ENCODE measurements at places on chromosomes 4 and X.
A peak's percentile ranks its signal among the peaks of the same experiment; 100 is the strongest.

DNA sequence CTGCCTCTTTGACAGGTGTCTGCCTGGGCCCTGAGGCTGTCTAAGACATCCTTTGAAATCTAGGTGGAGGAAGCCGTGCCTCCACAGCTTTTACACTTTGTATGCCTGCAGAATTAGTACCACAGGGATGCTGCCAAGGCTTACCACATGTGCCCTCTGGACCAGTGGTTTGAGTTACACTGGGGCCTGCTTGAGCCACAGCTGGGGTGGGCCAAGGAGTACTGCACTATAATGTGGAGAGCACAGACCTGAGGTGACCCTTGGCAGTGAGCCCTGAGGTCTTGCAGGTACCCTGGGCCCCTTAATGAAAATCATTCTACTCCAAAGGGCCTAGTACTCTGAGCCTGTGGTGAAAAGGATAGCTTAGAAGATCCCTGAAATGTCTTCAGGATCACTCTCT, 27.2 kb upstream of the IRS4 start:
- DNase-seq = no peak

DNA sequence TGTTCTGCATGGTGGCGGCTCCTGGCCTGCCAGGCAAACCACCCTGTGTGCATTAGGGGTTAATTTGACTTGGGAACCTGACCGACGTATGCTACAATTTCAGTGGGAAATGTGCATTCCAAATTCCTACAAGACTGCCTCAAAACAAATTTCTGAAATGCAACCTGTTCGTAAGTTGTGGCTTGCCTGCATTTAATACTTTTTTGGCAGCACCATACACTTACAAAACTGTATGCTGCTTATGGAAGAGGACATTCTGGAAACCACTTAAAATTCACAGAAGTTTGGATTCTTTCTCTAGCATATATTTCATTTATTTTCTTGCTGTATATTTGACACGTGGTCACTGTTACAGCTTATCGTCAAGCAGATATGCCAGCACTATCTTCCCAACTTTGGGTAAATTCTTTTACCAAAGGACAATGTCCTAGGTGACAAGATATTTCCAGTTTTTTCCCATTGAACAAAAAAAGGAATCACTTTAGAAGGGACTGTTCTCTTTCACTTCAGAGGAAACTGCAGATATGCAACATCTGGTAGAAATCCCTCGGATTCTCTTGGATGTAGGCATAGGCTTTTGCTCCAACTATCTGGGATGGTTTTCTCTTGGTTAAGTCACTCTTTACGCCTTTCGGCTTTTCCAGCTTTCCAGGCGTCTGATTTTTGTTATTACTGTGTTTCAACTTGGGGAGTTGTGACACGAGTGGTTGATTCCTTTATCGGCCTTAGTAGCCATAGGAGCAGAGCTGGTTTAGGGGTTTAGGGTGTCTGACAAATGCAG, 9.7 kb upstream of the TENM3 start:
- no peak for DNase-seq

- DNase-seq = no peak
These were observed 1.9 kb upstream of the ZNF41 start for GRCh38 chrX:47484885-47485284.

- DNase-seq = no peak
These were observed 8.9 kb downstream of the ADD1 start for GRCh38 chr4:2852481-2852921.

GRCh38 chrX:118698516-118699170, 28.8 kb upstream of the IL13RA1 start:
- DNase-seq = peak; percentile 39

DNA sequence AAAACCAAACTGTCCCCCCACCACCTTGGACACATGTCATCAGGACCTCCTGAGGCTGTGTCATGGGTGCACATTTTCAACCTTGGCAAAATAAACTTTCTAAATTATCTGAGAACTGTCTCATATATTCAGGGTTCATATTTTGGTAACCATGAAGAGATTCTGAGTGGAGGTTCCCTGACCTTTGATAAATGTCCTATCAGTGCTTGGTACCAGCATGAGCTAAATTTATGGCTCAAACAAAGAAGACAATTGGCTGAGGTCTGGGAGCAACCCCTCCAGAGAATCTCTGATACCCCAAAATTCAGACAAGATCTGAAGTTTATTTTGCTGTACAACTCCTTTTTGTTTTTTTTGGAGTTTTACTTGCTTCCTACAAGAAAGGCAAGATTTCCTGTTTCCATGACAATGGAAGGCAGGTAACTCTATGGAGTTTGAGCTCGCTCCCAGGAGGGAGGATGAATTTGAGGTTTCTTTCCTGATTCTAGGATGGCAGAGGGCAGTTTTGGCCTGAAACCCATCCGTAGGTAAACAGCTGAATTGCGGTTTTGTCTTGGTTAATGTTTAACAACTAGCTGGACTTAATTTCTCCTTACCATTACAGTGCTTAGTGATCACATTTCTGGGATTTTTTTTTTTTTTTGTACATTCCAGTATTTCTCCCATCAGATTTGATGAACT, 14.5 kb downstream of the UGT2B15 start:
- DNase-seq = no peak

- no peak for DNase-seq
These were observed 31.8 kb downstream of the SERTM2 start for GRCh38 chrX:111543212-111543741.

GRCh38 chr4:14928035-14928434, 74.2 kb upstream of the CPEB2 start:
- peak; percentile 33 for DNase-seq

DNA sequence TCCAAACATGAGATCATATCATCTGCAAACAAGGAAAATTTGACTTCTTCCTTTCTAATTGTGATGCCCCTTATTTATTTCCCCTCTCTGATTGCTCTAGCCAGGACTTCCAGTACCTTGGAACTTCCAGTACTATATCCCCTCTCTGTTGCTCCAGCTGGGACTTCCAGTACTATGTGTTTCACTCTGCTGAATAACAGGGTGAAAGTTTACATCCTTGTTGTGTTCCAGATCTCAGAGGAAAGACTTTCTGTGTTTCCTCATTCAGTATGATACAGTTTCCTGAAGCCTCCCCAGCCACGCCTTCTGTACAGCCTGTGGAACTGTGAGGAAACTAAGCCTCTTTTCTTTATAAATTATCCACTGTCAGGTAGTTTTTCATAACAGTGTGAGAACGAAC, 381.3 kb upstream of the FAM47C start:
- no peak for DNase-seq

DNA sequence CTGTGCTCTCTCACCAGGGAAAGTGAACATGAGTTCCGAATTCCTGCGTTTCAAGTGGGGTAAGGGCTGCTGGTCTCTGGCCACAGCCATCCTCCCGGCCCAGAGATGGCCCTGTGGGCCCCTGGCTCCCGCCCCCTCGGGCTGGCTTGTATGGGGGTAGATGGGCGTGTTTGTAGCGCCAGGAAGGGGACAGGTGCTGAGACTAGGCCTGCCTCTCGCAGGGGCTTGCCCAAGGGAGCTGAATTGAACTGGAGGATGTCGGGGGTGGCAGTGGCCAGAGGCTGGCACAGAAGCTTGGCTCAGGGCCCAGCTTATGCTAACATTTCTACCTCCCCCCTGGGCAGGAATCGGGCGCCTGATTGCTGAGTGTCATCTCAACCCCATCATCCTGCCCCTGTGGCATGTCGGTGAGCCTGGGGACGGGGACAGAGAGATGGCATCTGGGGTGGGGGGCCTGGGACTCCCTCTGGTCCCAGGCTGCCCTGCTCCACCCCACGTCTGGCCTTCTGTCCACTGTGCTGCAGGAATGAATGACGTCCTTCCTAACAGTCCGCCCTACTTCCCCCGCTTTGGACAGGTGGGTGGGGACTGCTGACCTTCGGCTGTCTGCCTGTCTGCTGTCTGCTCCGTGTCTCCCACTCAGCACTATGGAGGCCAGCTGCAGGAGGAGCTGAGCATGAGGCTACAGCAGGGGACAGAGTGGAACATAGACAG, 8.5 kb downstream of the TAFAZZIN start:
- no peak for DNase-seq

GRCh38 chr4:3677748-3678070, 88.5 kb upstream of the ADRA2C start:
- DNase-seq = no peak

DNA sequence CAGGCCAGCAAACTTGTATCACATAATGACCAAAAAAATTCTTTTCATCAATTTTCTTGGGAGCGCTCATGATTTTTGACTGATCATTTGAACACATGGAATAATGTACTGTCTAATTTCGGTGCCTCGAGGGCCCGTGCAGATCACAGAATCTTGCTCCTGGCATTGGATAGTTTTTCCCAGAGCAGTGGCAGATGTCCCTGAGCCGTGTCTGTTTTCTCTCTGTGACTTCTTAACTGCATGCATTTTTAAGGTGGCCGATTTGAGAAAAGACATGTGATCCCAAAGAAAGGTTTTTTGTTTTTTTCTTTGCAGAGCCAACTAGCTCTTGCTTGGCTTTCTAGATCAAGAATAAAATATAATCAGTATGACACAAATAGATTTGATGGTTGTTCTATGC, 19.7 kb downstream of the GPRIN3 start:
- no peak for DNase-seq

GRCh38 chrX:149799938-149800337, 18.2 kb downstream of the MAGEA9 start:
- DNase-seq = no peak

- no peak for DNase-seq
These were observed 14.8 kb upstream of the SPON2 start for GRCh38 chr4:1187182-1187581.

DNA sequence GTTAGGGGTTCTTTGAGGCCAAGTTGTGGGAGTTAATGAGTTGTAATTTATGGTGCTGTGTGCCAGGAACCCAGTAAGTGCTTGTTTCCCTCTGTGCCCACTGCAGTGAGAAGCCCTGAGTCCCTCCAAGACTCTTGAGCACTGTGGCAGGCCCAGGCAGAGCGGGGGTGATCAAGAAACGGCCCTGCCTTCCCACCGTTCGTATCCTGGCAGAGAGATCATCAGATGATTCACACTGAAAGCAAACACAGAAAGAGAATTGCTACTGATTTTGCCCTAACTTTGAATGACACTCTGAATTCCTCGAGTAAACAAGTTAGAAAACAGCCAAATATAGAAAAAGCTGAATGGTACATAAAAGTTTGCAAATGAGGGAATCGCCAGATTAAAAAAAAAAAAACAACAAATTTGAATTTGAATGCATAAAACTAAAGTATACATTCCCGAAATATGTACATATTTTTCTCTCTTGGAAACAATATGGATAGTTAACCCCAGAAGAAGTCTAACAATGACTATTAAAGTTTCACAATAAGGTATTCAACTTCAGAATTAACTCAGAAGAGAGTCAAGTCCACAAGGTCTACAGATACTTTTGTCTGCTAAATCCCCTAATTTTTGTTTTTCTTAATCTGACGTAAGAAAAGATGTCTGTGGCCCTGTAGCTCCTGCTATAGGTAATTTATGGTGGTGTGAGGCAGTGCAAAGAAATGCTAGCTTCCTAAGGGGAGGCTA, 71.8 kb downstream of the AFAP1 start:
- no peak for DNase-seq

GRCh38 chr4:119666653-119667091, 38.1 kb upstream of the PDE5A start:
- no peak for DNase-seq

DNA sequence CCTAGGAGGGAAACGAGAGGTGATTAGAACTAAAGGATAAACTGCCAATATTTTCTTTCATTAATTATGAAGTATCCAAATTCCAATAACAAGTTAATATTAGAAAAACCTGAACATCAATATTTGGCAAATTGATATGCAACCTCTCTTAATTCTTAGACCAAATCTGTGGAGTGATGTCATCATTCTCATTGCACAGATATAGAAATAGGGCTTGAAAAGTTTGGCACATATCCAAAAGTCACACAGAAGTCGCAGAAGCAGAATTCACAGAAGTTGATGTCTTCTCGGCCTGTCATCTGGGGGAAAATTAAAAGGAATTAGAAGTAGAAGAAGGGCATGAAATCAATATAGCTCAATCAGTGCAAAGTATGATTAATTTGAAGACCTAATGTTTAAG, 36.9 kb downstream of the ENPEP start:
- DNase-seq = no peak

DNA sequence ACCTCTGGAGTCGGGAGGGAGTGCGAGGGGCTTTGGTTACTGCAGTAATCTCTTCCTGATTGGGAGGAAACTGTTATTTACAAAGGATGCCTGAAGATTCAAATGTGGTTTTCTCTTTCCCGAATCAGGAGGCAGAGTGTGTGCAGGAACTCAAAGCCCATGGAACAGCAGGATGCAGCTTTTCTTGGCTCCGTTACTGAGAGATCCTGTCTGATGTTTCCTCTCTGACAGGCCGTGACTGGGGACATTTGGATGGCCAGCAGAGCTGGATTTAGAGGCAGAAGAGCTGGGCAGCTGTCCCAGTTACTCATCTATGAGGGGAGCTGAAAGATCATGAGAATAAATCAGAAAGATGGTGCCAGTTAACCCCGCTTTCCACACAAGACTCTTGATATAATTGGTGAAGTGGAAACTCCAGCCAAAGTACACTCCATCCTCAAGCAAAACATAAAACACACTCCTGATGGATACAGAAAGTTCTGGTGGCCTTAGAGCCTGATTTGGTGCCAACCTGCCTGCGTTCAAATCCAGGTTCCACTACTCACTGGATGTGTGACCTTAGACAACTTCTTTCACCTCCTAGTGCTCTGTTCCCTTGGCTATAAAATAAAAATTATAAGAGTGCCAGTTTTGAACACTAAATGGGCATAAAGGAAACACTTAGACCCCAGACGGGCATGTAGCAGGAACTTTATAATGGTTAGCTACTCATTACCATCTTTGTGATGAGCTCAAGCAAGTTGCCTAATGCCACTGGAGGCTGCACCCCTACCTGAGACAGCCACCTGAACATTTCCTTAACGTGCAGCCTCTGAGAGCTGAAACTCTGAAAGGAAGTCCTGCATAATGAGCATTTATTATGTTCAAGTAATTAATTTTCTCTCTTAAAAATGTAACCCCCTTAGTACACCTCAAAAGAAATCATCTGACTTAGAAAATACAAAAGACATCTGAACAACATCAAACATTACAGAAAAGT, 349.0 kb upstream of the GATB start:
- peak; percentile 55 for DNase-seq

DNA sequence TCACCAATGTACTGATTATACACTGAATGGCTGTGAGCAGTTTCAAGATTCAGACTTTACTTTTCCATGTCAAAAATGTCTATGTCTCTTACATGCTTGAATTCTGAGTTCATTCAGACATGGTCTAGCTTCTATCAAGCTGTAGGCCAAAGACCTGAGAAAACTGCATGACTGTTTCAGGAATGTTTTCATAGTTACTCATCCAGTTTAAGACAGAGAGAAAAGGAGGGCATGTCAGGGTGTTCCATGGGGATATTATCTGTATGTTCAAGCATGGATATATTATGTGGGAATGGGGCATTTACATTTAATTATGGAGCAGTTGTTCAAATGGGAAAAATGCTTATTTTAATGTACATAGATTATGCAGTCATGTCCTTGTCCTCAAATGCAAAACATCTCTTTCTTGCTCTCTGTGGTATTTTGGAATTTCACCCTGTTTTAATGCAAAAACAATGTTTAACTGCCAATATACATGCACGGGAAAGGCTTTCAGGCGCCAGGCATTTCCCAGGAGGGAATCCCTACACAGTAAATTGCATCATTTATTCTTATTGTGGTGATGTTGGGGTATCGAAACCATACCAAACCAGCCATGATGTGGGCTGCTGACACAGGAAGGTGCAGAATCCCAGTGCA, 429.1 kb upstream of the INTU start:
- DNase-seq = no peak

All from pons (tissue), 1 donor.